ENCODE measurements at places on chromosomes 3 and 15.

- no peak for DNase-seq
Observed at GRCh38 chr3:27094721-27095120, 274.5 kb downstream of the NEK10 start.

- DNase-seq, result no peak
Observed at GRCh38 chr3:164890061-164890460, 188.2 kb downstream of the SI start.

- DNase-seq, result no peak
Observed at GRCh38 chr15:86917361-86917671, 837.6 kb downstream of the AGBL1 start.

- DNase-seq, result no peak
Observed at GRCh38 chr15:68712886-68713285, 107.8 kb downstream of the ANP32A start.

- no peak for DNase-seq
Observed at GRCh38 chr15:44790215-44790614, 53.9 kb downstream of the TRIM69 start.

DNA sequence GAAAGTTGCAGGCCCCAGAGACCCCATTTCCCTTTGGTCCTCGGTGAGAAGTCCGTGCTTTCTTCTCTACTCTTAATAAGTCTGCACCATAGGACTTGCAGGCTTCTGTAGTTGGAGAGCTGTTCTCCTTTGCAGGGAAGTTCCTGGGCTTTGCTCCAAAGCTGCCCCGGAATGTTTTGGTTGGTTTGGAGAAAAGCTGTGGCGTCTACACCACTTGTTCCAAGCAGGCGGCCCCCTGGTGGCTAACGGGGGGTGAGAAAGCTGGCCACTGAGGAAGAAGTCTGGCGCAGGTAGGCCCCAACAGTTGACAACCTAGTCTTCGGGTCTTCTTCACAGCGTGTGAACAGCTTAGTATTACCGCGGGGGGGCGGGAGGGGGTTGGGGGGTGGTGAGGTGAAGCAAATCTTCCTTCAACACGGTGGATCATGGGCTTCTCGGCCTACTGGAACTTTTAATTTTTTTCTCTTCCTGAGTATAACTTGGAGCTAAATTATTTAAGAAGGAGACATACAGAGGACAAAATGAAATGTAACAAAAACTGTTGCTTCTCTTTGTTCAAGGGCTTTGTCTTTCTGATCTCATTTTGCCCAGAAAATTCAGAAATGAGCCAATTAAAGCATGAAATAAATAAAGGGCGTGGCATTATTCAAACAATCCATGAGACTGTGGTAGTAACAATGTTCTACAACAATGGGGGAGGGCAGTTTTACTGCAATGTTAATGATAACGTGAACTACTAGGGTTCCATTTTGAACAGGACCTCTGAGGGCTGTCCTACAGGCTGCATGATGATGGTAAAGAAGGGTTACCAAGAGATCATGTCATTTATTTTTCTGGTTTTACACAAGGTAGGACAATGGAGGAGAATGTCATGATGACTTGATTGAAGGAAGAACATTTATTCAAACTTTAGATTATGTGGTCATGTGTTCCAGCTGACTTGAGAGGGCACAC is 2.2 kb upstream of the THRB start:
- DNase-seq, result no peak

GRCh38 chr15:93420050-93420452 is 331.0 kb upstream of the RGMA start:
- no peak for DNase-seq

DNA sequence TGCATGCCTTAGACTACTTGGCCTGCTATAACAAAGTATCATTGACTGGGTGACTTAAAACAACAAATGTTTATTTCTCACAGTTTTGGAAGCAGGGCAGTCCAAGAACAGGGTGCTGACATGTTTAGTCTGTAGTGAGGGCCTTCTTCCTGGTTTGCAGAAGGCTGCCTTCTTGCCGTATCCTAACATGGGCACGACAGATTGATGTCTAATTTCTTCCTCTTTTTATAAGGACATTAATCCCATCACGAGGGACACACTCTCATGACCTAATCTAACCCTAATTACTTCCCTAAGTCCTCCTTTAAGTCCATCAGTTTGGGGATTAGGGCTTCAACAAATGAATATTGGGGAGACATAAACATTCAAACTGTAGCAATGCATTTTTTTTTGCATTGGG is 10.9 kb upstream of the GOLGA8B start:
- DNase-seq, result no peak

DNA sequence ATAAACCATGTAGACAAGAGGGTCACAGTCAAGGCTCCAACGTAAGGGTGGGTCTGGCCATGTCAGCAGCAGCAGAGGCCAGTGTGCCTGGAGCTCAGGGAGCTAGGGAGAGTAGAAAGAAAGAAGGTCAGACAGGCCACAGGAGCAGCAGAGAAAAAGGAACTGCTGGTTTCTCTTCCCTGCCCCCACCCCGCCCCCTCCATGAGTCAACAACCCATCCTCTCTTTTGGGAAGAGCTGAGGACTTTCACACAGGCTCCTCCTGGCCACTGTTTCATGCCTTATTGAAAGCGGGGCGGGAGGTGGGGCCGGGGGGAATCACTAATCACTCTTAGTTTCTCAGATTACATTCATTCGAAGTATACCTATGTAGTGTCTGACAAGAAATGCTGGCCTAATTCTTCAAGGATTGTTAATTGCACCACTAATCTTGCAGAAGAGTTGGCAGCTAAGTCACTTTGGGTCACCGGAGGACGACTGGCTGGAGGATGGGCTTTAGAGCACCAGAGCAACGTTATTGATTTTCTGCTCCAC is 9.1 kb upstream of the SCG3 start:
- DNase-seq, result no peak

DNA sequence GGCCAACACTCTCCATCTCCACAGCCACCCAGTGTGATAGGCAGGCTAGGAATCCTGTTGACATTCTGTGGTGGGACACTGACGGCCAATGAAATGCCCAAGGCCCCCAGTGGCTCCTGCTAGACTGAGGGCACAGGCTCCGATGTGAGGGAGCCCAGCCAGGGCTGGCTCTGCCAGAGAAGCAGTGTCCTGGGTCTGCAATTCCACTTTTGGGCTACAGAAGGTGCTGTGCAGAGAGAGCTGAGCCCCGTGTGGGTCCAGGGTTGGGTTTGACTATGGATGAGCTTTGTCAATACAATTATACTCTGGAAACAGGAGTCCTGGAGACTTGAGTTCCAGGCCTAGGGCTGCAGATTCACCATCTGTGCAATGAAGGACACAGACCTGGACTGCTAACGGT is 55.7 kb upstream of the TMEM115 start:
- no peak for DNase-seq

- DNase-seq, result no peak
Observed at GRCh38 chr3:132256989-132257388, 60.2 kb upstream of the ACP3 start.

- DNase-seq, result no peak
Observed at GRCh38 chr15:25410649-25411048, 28.2 kb downstream of the UBE3A start.

GRCh38 chr15:73924171-73924921 is 1.9 kb upstream of the LOXL1 start:
- DNase-seq, result no peak

DNA sequence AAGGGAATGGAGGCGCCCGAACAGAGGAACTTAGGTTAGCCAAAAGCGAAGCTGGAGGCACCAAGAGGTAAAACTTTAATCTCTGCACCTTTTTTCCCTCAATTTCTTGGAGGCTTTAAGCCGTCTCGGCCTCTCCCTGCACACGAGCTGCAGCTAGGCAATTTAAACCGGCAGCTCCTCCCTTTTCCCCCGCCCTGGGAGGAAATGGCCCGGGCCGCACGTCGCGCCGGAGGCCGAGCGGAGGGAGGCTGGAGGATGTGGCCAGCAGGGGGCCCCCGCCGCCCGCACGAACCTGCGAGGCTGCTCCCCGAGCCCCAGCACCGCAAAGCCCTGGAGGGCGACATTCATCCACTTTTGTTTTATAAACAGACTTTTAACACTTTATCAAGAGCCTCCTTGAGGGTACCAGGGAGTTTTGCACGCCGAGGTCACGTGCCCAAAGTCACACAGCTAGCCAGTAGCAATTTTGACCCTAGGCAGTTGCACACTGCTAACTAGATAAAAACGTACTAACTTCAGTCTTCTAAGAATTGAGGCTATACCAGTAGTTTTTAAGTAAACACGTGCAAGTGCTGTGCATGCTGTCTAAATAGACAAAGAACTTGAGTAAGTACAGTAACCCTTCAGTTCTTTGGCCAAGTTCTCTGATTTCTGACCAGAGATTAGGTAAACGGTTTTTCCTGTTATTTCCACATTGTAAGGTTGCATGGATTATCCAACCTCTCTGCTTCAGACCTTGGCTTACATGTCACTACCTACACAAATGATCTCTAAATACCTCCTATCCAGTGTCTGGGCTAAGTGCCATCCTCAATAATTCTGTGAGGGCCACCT is 668 bp upstream of the XXYLT1 start:
- DNase-seq, result peak; percentile 34

DNA sequence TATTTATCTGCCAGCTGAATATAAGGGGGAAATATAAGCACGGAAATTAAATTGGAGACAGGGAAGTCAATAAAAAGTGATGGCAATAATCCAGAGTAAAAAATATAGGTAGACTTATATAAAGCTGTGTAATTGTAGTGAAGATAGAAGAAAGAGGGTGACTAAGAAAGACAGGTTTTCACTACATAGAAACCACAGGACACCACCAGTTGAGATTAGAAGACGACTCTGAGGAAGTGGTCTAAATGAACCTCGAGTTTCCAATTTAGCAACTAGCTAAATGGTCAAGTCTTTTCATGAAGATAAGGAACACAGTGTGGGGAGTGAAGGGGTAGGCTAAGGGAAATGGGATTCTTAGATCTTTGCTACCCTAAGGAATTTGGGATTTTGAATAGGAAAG is 188.8 kb upstream of the ARL6 start:
- DNase-seq, result no peak

DNA sequence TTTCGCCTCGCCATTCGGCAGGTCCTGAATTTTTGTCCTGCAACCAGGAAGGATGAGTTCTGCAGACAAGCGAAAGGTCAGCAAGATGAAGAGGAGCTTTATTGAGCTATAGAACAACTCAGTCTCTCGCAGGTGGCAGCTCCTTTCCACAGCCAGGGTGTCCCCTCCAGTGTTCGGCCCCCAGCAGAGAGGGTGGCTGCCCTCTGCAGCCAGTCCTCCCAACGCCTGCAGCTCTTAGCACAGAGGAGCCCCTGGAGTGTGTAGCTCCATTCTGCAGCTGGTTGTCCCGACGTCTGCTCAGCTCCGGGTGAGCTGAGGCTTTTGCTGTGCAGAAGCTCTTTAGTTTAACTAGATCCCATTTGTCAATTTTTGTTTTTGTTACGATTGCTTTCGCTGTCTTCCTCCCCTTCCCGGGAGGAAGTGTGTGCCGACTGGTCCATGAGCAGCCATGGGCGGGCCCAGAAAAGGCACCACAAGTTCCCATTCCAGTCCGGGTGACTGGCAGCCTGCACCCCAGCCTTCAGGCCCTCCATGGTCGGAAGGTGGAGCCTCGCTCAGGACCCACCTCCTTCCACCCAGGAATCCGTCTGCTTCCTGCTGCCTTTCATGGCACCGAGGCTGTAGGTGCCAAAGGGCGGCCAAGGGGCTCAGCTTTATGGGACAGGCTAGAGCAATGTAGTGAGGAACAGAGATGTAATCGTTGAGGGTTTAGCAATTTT is 497.8 kb upstream of the CNTN4 start:
- no peak for DNase-seq

GRCh38 chr15:67018441-67018840 is 47.0 kb upstream of the SMAD3 start:
- no peak for DNase-seq

DNA sequence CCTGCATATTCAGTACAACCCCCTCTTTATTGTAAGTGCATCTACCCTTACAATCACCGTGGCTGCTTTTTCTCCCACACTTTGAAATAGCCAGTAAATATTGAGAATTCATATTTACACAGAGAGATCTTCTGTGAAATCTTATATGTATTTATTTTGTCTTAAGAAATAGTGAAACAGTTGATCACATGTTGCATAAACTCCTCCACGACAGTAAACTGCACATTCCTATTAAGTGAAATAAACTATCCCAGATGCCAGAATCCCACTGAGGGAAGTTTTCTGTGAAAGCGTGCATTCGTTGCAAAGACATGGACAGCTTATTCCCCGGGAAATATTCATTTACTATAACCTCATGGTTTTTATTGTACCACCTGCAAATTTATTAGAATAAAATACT is 796.0 kb downstream of the ROBO2 start:
- no peak for DNase-seq

DNA sequence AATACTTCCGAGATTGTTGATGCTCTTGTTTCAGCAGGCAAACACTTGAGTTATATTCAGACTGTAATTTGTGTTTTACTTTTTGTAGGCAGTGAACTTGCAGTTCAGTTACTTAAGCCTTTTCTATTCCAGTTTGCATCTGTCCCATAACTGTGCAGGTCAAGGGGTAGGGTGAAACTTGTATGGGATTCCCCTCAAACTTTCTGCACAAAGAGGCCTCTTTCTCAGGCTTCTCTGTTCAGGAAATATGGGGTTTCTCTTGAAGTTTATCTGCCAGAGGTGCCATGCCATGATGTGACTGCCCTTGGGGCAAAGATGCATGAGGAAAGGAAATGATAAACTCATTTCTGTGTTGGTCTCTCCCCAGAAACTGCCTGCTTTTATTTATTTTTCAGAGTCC is 66.7 kb downstream of the SLC24A1 start:
- DNase-seq, result no peak

DNA sequence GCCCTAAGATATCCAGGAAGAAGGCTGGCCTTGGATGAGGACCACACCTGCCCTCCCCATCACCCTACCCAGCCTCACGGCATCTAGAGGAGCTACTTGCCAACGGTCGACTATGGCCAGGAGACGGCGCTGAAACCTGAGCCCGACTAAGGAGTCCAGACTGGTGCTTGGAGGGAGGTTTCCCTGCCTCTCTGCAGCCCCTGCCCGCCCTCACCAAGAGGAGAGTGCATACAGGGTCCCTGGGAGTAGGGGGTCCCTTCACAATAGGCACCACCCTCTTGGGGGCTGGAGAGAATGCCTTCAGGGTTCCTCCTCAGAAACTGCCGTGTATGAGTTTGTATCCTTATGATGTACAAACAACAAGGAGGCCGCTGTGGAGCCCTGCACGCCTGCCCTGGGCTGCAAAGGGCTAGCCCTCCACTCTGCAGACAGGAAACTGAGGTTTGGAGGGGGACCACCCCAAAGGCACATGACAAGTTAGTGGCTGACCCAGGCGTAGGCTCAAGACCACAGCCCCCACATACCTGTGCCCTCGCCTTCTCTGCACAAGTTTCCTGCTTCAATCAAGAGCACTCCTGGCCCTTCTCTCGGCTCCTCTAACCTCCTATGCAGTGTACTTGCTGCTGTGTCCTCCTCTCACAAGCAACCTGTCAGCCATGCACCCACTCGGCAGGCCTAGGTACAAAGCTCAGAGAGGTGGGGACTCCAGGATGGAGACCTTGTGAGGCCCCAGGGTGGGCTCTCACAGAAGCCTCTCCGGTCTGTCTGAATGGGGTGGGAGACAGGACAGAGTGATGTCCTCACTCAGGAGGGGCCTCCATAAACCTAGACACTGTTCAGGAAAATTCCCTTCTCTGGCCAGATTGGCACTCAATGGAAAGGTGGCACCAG is 7.4 kb downstream of the KLF15 start:
- DNase-seq, result no peak

- no peak for DNase-seq
Observed at GRCh38 chr3:160780245-160780644, 24.2 kb downstream of the PPM1L start.

GRCh38 chr15:68507447-68507846 is 71.3 kb upstream of the CORO2B start:
- no peak for DNase-seq
